SK-N-SH (cell line): ENCODE measurements at places on chromosomes 7 and 10.

DNA sequence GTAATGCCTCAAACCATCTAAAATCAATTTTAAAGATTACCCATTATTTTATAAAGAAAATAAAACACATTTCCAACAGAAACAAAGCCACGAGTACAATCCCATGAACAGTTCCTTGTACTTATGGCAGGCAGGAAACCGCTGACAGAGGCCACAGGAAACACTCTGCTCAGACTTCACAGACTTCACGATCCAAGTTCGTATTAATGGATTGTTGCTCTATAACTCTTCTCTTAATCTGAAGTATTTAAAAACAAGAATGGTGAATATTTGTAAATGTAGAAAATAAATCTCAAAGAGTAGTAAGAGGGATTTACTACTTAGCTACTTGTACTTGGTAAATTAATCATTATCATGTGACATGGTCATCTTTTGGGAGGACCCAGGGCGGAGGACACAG lies 78.3 kb downstream of the SNX10 start:
- DNase-seq = no peak

GRCh38 chr10:583433-583832 lies 106.0 kb downstream of the DIP2C start:
- DNase-seq = no peak

DNA sequence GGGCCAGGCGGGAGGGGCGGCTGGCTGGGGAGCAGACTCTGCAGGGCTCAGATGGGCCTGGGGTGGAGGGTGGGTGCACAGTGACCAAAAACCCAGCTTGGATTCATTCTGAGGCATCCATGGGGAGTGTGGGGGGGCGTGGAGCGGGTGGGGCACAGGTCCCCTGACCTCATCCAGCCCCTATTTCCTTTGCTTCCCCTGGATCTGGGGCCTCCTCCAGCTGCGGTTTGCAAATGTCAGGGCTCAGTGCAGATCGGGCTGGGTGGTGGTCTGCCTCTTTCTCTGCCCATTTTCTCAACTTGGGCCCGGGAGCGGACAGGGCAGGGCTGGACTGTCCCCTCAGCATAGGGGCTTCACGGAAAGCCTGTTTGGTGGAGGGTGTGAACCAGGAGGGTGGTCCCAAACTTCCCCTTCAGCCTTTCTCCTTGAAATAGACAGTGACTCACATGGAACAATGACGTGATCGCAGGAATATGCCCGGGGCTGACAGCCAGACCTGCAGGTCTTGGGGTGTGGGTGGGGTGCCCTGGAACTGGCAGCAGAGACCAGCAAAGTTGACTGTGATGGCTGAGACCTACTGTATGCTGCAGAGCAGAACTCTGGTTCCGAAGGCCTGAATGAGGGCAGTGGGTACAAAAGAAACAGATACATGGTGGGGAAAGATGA lies 72.9 kb upstream of the PODXL start:
- DNase-seq = no peak

DNA sequence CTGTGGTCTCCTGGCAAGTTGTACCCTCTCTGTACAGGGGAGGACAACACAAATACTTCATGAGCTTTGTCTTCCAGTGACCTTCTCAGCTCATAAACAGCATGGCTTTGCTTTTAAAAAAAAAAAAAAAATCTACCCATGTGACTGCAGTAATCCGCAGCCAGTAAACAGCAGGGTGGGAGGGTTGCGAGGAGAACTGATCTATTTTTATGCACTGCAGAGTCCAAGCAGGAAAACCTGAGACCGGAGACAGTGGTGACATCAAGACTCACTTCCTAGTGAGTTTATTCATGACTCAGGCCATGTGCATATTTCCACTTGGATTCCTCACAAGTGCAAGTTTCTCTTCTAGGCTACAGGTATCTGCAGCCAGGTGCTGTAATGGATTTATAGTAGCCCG lies 127.9 kb downstream of the NRF1 start:
- DNase-seq = no peak

DNA sequence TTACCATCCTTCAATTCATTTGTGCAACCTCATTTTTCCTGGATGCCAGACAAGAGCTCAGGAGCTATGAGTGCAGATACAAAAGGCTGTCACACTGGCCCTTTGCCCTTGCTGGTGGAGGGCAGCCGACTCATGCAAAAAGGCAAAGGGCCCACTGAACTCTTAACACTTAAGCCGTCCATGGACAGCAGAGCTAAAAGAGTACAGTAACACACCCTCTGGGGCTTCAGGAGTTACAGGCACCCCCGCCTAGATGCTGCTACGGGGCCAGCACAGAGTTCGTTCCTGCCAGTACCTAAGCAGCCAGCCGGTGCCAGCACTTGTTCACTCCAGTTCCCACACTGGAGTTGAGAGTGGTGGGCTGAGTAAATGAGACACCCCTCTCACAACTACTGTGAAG lies 69.9 kb upstream of the MRLN start:
- no peak for DNase-seq

DNA sequence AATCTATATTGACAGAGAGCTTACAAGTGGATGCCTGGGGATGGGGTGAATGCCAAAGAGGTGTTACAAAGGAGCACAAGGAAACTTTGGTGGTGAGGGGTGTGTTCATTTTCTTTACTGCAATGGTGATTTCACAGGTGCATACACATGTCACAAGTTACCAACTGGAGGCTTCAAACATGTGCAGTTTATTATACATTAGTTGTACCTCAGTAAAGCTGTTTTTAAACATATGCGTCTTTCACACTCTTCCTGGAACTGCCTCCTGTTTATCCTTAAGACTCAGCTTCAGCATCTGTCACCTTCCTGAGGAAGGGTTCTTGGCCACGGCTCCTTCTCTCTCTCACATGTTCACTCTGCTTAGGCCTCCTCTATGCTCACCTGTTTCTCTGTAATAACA lies 731.5 kb downstream of the PARD3 start:
- DNase-seq = no peak

DNA sequence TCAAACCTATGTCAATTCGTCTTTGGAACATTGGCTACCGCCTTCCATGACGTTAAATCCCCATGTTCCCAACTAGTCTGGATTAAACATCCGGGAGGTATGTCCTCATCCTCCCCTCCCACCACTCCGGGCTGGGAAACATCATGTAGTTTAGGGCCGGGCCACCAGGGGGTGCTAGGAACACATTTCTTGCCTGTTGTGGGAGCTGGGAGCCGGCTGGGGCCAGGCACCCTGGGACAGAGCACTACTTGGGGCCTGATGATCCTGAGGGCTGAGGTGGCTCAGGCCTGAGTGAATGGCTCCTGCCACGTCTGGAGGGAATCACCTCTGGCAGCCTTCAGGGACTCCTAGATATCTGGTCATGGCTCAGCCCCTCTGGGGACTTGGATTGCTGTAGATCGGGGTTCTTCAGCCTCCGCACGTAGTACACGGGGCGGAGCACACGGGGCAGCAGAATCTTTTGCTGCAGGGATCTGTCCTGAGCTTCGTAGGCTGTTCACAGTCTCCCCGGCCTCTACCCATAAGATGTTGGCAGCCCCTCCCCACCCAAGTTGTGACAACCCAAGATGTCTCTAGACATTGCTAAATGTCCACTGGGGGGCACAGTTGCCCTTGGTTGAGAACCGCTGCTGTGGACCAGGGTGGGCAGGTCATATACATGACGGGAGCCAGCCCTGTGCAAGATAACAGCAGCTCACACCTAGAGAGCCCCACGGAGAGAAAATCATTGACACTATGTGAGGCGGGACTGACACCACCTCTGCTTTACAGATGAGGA lies 141.2 kb upstream of the ZNF716 start:
- peak; percentile 34 for DNase-seq

GRCh38 chr7:132545756-132546155 lies 30.5 kb downstream of the PLXNA4 start:
- DNase-seq = no peak
